ENCODE measurements at places on chromosomes 5 and 9.

GRCh38 chr5:97124335-97124734 is 18.1 kb downstream of the LIX1 start:
- DNase-seq, result no peak

- no peak for DNase-seq
Measured at GRCh38 chr9:92718086-92719001, 46.3 kb downstream of the BICD2 start.

DNA sequence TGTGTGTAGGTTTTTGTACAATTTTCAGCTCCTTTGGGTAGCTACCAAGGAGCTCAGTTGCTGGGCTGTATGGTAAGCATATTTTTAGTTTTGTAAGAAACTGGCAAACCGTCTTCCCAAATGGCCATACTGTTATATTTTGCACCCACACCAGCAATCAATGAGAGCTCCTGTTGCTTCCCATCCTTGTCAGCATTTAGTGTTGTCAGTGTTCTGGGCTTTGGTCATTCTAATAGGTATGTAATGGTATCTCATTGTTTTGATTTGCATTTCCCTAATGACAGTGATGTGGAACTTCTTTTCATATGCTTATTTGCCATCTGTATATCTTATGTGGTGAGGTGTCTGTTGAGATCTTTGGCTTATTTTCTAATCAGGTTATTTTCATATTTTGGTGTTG is 320.1 kb downstream of the MLLT3 start:
- DNase-seq, result no peak

GRCh38 chr9:125272697-125273096 is 11.1 kb downstream of the GAPVD1 start:
- no peak for DNase-seq

GRCh38 chr5:78547731-78548615 is 100.6 kb downstream of the LHFPL2 start:
- DNase-seq, result no peak

DNA sequence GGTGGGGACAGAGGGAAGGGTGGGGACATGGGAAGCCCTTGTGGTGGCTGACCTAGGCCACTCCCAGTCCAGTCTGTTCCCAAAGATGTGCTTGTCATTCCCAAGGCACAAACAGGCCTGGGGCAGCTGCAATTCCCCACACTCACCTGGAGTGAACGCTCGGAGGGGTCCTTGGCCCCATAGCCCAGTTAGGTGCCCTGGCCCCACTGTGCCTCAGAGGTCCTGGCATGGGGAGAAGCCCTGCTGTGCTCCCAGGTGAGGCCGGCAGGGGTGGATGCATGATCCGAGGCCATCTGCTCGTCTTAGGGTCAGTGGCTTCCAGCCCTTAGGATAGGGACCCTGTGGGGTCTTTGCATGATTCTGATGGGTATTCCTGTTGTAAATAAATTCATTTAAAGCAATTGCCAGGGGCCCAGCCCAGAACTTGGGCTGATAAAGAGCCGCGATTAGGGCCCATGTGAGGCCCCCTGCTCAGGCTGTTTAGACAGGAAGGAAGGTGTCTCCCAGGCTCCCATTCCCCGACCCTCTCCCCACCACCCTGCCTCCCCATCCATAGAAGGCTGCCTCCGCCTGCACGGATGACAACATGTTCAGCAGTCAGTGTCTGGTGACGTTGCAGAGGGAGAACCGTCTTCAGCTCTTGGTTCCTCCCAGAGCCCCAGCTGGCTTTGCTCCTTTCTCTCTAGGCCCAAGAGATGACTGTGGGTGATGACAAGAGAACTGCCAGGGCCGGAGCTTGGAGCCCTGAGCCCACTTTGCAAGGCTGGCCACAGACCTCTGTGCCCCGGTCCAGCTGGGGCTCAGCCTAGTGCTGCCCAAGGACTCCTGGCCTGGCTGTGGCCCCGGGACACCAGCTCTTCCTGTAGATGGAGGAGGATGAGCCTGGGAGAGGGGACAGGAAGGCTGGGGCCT is 28.4 kb upstream of the IRX4 start:
- DNase-seq, result no peak

DNA sequence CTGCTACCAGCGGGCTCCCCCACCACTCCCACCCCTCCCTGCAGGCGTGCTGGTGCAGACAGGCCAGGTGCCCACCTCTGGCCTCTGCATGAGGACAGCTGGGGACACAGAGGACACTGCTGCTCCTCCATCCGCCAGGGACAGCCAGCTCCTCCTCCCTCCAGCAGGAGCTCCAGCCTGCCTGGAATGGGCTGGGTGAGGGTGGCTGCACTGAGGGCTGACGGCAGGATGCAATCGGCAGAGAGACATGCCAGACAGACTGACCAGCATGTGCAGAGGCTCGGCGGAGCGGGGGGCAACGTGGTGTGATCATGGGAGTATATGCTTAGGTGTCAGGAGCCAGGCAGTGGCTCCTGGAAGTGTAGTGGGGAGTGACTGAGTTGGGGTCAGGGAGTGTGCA is 68.4 kb downstream of the RASGEF1C start:
- DNase-seq, result no peak

DNA sequence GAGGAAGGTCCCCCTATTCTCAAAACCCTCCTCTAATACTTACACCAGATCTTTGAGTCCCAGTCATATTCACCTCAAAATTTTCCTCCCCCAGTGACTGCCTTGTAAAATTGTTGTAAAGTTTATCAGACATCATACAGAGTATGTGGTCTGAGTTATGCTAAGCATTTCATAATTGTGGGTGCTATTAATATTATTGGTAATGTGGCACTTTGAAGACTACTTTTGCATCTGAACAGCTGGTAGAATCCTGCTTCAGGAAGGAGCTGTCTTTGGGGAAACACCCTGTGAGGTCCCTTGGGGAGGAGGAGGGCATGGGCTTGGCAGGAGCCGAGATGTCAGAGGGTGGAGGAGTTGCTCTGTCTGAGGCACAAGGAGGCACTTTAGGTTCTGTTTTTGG is 164.9 kb upstream of the ZNF618 start:
- DNase-seq, result no peak

GRCh38 chr5:158389786-158390185 is 530.8 kb upstream of the CLINT1 start:
- no peak for DNase-seq

DNA sequence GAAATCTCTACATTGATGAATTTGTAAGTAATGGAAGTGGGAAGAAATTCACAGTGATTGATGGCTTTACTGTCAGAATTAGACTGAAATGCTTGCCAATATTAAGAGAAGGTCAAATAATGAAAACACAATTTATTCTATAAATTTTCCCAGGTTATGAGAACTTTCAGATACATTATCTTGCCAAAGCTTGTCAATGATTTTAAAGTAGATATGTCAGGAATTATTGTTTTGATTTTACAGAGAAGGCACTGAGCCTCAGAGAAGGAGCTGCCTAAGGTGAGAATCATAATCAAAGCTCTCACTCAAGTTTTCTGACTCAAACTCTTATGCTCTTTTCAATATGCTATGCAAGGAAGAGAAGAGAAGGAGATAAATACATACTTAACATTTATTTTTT is 564.0 kb upstream of the RGMB start:
- DNase-seq, result no peak

- DNase-seq, result no peak
Measured at GRCh38 chr9:133590231-133590855, 18.8 kb downstream of the FAM163B start.

Data from activated CD4-positive, alpha-beta memory T cell treated with anti-CD3 and anti-CD28 coated beads for 36 hours (primary cell).